ENCODE measurements at places on chromosomes 6 and 20. TPM values are rescaled to one million over a fixed set of nuclear protein-coding genes. Genes with fewer than 3 reads are reported as not detected.

The CSE1L gene
- 151 TPM for total RNA-seq

- DNase-seq, result no peak
Observed at GRCh38 chr6:98716341-98716740, 118.0 kb upstream of the POU3F2 start.

DNA sequence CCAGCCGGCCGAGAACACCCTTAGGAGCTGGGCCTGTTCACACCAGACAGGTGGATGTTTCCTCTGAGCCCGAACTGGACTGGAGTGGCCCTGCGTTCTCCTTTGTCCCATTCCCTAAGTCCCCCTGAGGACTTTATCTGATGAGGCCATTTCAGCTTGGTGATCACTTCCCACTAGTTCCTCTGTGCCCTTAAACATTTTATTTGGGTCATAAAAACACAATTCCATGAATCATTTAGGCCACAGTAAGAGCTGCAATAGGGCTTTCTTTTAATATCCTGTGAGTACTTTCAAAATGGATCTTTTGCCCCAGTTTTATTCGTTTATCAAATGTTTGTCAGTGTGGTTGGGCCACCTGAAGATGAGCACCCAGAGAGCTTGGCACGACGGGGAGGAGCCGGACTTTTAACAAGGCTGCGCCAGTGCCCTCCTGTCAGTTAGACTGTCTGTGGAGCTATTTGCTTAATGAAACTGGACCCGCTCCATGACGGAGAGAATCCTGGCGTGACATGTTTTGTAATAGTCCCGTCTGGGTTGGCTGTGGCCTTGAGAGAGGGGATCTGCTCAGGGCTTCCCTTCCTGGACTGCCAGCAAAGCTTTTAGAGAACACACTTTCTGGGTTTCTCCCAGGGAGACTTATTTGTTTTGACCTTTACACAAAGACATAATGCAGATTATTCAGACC is 53.5 kb downstream of the ZDHHC14 start:
- DNase-seq, result no peak

GRCh38 chr6:154092326-154092962 is 53.4 kb downstream of the OPRM1 start:
- DNase-seq, result no peak

GRCh38 chr20:59333951-59334350 is 33.5 kb downstream of the EDN3 start:
- no peak for DNase-seq

DNA sequence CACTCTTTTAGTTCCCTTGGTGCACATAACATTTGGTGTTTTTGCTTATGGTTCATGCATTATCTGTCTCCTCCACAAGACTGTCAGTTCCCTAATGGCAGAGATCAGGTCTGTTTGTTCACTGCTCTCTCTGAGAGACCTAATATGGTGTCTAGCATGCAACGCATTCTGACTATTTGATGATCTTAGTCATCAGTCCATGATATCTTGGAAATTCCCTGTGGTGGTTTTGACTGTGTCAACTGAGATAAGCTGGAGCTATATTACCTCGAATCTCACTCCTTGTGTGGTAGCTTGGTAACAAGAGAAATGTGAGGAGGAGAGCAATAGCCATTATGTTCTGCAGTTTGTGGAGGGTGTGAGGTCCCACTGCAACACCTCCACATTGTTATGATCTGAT is 229.8 kb downstream of the FRK start:
- DNase-seq, result no peak

DNA sequence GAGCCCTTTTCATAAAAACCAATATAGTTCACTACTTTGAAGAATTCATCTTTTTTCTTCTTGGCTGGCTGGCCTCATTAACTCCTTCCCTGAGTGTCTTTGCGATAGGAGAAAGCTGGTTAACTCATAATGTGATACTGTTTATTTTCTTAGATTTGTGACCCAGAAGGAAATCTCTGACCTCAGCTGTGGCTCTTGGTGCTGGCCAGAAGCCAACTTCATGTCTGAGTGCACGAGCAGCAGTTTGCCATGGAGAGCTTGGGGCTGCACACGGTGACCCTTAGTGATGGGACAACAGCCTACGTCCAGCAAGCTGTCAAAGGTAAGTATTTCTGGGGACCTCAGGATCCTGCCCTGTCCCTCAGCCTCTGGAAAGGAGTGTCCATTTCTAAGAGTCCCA is 16.7 kb upstream of the DEF6 start:
- no peak for DNase-seq

The HCRTR2 gene
- total RNA-seq, result not detected

The PDE10A gene
- 0.08 TPM for total RNA-seq

The SCRT2 gene
- total RNA-seq, result not detected

The KCNK17 gene
- total RNA-seq, result not detected

- DNase-seq, result no peak
Observed at GRCh38 chr6:33143113-33143770, 49.0 kb downstream of the COL11A2 start.

The DDX43 gene
- total RNA-seq, result 0.27 TPM

DNA sequence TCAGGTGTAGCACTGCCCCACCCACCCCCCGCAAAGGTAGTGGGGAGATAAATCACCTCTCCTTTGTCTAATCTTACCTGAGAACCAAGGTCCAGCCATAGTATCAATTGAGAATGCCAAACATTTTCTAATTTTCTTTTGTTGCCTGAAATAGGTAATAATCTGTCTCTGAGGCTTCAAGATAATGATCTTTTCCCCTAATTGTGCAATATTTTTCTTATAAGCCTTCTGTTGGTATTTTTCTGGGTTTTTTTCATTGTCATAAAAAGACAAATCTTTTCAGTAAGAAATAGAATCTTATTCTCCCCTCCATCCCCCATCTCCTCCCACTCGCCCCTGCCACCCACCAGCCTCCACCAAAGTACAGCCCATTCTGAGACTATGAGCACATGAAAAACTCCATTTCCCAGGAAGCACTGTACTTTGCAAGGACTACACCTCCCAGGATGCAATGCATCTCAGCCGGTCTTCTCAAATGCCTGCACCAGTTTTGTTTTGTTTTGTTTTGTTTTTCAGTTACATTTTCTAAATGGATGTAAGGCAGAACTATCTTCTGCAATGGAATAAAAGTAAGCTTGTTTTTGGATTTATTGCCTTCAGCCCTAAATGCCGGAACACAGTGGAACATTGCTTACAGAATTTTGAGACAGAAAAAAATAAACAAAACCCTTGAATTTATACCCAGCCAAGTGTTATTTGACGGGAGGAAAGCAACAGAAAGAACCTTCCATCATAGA is 268.0 kb downstream of the TFAP2A start:
- DNase-seq, result no peak

The CGA gene
- not detected for total RNA-seq

GRCh38 chr20:9629831-9630230 is 115.4 kb downstream of the LAMP5 start:
- no peak for DNase-seq

GRCh38 chr20:53071833-53072232 is 99.7 kb downstream of the TSHZ2 start:
- DNase-seq, result no peak

- no peak for DNase-seq
Observed at GRCh38 chr6:3631186-3631585, 120.3 kb downstream of the PXDC1 start.

The LY6G5C gene
- 2.3 TPM for total RNA-seq

The TRMT11 gene
- total RNA-seq, result 29.2 TPM

DNA sequence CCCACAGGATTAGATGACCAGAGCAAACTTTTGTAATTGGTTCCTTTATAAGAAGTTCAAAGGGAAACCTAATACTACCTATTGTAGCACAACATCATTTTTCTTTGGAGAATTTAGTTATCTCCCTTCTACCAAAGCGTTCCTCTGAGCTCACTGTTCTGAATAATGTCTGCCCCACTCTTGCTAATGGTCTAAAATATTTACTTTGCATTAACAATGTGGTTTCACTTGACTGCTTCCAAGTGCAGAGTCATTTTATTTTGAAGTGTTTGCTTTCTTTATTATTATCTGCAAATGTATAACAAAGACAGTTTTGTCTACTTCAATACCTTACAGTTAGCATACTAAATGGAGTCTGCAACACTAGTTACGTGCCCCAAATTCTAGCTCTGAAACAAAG is 15.0 kb downstream of the TRAPPC3L start:
- DNase-seq, result no peak

DNA sequence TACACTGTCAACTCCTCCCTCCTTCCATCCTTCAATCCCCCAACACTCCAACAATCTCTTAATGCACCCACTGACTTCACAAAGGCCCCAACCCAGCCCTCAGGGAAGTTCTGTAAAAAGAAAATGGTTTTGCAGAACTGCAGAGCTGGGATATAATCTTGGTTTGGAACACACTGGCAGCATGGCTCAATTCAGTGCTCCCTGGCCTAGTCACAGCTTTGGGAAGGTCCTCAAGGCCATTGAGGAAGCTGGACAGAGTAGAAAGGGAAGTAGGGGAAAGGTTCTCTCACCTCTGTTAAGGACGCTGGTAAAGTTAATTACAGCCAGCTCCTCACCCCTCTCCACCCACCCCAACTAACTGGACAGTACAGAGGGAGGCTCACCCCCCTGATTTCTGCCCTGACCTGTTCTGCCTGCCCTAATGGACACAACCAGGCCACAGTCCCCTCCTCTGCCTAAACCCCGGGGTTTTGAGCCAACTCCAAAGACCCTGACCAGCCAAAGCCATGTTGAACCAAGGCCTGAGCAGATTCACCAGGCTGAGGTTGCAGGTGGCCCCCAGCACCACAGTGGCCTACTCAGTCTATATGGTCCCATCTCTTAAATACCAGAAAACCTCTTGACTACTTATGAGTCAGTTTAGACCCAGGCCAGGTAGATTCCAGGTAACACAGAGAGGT is 49.2 kb downstream of the MAFB start:
- no peak for DNase-seq

GRCh38 chr6:2020909-2021308 is 224.5 kb downstream of the GMDS start:
- DNase-seq, result no peak

DNA sequence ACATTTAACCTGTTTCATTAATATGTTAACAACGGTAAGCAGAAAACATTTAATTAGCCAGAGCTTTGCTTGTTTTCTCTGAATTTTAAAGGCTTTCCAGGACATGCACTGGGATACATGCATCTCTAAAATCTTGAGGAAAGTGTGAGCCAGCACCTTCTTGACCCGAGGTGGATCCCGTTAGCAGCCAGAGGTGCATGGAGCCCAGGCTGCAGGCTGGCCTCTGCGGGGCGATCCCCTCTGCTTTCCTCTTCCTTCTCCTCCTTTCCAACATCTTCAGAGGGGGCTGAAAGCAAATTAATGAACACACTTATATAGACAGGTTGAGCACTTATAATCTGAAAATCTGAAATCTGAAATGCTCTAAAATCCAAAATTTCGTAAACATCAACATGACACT is 128.7 kb upstream of the CST7 start:
- DNase-seq, result no peak

The KCNQ5 gene
- total RNA-seq, result 9.7 TPM

The DCDC2 gene
- total RNA-seq, result 0.20 TPM

DNA sequence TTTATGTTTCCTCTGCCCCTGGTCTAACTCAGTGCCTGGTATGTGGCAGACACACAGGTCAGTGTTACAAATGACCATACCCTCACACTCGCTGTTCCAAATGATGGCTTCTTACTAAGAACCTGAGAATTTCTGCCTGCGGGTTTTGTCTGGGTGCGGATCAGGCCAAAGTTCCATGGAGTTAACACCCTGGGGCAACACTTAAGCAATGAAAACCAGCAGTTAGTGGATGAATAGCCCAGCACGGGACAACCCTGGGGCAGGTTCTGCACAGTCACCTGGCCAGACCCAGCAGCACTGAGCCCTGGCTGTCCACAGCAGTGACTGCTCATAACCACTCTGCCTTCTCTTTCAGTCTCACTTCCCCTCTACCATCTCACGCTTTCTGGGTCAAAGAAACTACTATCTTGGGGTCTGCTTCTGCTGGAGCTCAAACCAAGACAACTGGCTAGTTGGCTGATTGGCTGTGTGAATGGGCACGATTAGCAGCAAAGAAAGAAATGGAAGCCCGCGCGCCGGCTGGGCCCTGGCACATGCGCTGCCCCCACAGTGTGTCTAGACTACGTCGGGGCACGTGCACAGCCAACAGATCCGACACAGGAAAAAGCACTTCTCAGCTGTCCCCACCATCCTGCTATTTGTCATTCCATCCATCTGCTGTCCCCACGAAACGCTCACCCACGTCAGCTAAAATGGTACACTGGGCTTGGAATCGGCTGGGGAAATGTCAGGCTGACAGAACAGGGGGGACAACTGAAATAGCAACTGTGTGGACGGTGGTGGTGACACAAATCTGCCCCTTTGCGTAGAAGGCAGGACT is 36.6 kb downstream of the MGME1 start:
- no peak for DNase-seq

DNA sequence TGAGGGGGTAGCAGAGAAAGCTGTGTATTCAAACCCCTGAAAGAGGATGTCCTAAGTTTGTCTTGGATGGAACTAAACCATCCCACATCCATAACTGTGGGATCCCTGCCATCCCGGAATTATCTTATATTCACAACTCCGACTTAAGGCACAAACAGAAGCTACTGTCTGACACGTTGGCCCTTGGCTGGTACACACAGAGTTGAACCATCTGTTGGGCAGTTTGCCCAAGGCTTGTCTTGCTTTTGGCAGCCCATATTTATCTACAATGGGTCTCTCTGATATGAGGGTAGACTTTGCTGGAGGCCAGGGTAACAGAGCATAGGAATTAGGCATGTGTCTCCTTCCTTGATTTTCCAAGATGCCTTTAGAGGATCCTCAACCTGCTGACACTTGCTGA is 116.6 kb upstream of the PROKR2 start:
- no peak for DNase-seq

DNA sequence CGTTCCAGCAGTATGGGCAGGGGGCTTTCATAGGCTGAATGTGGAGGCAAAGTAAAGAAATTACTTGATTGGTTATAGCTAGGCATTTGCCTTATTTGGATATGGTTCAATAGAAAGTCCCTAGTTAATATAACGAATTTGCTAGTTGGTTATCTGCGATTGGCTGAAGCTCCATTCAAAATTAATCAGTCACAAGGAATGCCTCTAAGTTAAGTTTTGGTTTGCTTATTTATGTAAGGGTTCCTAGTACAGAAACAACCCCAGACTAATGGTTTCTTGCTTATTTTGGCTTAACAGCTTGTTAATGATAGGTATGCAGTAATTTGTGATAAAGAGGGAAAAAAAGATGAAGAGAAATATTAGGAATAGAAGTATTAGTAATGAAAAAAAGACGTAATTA is 87.5 kb downstream of the JAG1 start:
- DNase-seq, result no peak

- DNase-seq, result no peak
Observed at GRCh38 chr20:17357238-17357637, 130.4 kb downstream of the PCSK2 start.

The C6orf163 gene
- 0.76 TPM for total RNA-seq

DNA sequence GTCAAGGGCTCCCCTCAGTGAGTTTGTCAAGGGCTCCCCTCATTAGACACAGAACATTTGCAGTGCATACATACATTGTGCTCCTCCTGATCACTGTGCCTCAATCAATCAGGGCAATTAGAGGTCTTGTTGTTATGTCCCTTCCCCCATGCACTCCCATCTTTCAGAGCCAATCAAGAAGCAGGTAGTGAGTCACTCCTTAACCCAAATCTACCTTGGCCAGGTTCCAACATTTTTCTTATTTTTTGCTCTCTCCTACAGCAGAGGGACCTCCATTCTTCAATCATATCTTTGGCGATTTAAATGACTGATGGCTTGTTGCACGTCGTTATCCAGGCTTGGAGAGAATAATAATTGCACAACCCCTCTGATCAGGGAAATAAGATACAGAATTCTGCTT is 409.9 kb upstream of the SPTLC3 start:
- DNase-seq, result no peak

The AKAP12 gene
- 0.79 TPM for total RNA-seq
